NCI-H1105 (cell line): ENCODE measurements at places on chromosomes 13 and 19.

DNA sequence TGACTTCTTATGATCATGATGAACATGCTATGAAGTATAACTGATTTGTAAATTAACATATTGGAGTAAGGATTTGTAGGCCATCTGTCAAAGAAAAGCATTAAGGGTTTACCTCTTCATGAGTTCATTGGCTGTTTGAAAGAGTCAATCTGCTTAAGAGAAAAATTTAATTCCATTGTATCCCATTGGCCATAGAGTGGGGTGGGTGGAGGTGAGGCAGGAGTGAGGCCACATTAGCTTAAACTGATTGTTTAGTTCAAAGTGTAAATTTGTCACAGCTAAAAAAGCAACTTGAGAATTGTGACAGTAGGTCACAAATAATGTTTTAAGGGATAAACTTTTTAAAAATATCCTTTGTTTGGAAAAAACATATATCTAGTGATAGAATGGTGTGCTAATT is 11.4 kb downstream of the GPR180 start:
- DNase-seq = no peak

- DNase-seq = no peak
Observed at GRCh38 chr13:112376050-112376681, at the start of gene SPACA7. TSS of gene SPACA7 (plus strand) at chr13:112376355. CDS start at chr13:112376386, 31 bp downstream.

DNA sequence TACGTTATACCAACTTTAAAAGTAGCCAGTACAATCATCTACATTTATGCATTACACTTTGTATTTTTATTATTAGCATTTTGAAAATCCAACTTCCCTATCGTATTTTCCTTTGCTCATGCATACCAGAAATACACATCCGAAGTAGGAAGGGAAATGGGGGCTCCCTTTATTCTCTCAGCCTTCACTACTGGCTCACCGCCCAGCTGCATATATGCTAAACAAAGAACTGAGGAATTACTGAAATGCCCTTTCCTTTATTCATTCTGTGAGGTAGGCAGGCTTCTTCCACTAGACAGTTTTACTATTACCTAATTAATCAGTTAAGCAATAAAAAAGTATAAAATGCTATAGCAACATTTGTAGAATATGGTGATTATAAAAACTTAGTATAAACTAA is 291.6 kb downstream of the KLF12 start:
- DNase-seq = no peak

DNA sequence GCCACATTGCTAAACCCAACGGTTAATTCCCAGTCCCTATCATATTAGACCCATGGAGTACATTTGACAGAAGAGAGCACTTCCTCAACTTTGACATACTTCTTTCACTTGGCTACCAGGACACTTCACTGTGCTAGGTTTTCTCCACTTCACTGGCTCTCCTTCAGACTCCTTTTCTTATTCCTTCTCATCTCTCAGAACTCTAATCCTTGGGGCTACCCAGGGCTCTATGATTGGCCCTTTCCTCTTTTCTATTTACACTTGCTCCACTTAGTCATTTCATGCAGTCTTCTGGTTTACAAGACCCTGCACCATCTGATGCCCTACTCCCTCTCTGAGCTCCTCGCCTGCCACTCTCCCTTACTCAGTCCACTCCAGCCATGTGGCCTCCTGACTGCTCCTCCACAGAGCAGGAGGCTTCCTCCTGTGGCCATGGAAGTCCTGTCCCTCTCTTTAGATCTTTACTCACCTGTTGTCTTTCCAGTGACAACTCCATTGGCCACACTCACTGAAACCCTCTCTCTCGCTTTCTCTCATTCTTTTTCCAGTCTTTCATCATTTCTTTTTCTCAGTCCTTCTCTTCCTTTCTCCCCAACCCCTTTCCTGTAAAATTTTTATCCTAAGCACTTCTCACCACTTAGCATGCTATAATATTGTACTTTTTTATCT is 90.4 kb downstream of the TBC1D4 start:
- DNase-seq = no peak

- DNase-seq = no peak
Observed at GRCh38 chr13:79245937-79246577, 160.0 kb downstream of the RBM26 start.

- no peak for DNase-seq
Observed at GRCh38 chr19:50509366-50509765, 1.6 kb downstream of the JOSD2 start.

DNA sequence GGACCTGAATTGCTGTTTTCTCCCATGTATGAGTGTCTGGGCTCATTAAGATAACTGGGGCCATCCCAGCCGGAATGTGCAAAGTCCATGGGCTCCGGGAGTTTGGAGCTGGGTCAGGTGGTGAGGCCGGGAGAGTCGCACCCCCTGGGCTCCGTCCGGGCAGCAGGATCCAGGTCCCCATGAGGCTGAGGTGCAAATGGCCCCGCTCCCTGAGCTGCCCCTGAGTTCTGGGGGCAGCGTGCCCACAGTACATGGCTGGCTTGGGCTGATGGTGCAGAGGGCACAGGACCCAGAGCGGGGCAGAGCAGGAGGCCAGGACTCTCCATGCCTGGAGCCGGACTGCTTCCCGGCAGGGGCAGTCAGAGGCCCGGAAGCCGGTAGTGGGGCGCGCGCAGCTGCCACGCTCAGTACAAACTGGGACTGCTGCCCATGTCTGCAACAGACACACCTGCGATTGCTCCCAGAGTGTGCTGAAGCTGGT is 136.0 kb downstream of the KDM4B start:
- no peak for DNase-seq
